Activated CD4-positive, alpha-beta T cell treated with anti-CD3 and anti-CD28 coated beads, Interleukin-2, Interleukin-4, amounts not matched to agents 100 ng/mL and 50 ng/mL, durations not matched to agents 16 hours and 8 hours (primary cell): ENCODE measurements at places on chromosomes 4 and X.

GRCh38 chr4:170476351-170476750 lies 386.6 kb upstream of the AADAT start:
- DNase-seq: no peak

GRCh38 chr4:133152831-133153481 lies 3.9 kb downstream of the PCDH10 start:
- no peak for DNase-seq

DNA sequence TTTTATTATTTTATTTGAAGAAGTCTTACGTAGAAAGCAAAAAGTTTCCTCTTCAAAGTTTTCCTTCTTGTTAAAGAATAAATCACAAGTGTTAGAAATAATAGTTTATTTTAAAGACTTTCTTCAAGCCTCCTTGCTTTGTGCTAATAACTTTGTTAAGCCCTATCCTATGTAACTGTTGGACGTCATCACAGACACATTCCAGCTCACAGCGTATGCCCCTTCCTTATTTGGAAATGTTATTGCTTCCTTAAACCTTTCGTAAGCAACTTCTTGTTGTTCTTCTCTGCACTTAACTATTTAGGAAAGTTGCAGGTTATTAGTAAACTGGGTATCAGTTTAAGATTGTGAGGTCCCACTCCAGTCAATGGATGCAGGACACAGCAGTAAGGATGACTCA lies 7.6 kb upstream of the SRD5A3 start:
- DNase-seq: no peak

- no peak for DNase-seq
Measured at GRCh38 chr4:165378398-165378744, 437 bp upstream of the CPE start.

- no peak for DNase-seq
Measured at GRCh38 chr4:4308800-4309441, 18.9 kb downstream of the ZBTB49 start.

DNA sequence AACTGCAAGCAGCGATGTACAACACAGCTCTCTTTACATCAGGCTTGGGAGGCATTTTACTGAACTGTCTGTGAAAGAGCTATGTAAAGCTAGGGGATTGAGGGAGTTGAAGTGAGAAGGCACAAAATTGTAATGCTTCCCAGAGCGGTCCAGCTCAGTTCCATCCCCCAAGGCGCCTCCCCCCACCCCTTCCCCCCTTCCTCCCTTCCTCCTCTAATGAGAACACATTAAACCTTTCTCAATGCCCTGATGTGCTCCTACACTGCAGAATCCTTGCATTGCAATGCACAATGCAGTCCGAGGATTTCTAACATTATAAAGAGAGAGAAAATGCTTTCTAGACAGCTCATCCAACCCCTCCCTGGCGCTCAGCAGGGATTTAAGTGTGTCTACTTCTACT lies 73.9 kb downstream of the CXXC4 start:
- DNase-seq: no peak

- DNase-seq: no peak
Measured at GRCh38 chr4:188008377-188008776, 12.8 kb downstream of the ZFP42 start.

GRCh38 chr4:164621886-164622521 lies 131.9 kb upstream of the SMIM31 start:
- no peak for DNase-seq

DNA sequence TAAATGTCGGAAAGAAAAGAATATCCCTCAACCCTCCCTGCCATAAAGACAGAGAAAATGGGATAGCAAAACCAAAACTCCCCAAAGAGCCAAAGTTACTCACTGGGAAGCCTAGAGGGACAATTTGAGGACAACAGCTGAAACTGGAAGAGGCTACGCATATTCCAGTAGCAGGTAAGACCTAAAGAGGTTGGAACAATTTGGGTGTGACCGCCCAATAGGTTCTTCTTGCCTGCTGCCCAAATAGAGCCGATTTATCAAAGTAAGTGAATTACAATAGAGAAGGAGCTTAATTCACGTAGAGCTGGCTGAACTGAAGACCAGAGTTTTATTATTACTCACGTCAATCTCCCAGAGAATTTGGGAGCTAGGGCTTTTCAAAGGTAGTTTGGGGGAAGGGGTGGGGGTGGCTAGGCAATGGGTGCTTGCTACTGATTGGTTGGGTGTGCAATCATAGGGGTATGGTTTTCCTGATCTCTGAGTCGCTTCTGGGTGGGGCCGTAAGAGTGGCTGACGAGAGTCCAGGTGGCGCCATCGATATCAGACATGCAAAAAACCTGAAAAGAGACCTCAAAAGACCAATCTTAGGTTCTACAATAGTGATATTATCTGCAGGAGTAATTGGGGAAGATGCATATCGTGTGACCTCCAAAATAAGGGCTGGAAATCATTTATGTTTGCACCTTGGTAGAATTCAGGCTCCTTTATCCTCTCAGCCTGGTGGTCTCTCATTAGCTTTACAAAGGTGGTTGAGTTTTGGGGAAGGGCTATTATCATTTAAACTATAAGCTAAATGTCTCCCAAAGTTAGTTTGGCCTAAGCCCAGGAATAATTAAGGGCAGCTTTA lies 39.0 kb upstream of the SLC7A3 start:
- DNase-seq: no peak

- DNase-seq: peak; percentile 36
Measured at GRCh38 chr4:79917246-79917645, 155.8 kb downstream of the ANTXR2 start.

DNA sequence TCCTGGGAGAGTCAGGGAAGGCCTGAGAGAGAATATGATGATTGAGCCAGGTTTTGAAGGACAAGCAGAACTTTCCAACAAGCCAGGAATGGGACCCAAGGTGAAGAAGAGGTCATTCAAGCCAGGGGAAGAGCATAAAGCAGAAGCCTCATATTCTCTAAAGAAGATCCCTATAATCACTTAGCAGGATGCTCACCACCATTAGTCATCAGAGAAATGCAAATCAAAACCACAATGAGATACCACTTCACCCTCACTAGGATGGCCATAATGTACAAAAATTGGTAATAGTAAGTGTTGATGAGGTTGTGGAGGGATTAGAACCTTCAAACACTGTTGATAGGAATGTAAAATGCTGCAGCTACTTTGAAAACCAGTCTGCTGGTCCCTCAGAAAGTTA lies 20.5 kb upstream of the SUPT20HL1 start:
- DNase-seq: no peak

GRCh38 chr4:107778784-107779530 lies 45.8 kb upstream of the SGMS2 start:
- no peak for DNase-seq

GRCh38 chr4:66266035-66266434 lies 595.7 kb upstream of the EPHA5 start:
- DNase-seq: no peak

DNA sequence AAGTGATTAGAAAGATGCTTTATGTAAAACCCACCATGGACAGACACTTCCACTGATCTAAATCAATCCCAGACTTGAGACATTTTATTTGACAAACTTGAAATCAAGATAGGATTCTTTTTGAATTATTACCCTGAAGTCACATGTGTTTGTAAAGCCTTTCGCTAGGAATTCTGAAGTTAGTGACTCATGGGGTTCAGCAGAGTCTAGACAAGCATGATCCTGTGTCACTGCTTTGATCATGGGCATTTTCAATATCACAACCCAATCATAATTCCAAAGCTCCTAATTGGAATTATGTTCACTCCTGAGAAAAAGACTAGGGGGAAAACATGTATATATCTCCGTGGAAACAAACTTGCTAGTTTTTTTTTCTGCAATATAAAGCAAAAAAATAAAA lies 67.5 kb upstream of the BMP3 start:
- no peak for DNase-seq

DNA sequence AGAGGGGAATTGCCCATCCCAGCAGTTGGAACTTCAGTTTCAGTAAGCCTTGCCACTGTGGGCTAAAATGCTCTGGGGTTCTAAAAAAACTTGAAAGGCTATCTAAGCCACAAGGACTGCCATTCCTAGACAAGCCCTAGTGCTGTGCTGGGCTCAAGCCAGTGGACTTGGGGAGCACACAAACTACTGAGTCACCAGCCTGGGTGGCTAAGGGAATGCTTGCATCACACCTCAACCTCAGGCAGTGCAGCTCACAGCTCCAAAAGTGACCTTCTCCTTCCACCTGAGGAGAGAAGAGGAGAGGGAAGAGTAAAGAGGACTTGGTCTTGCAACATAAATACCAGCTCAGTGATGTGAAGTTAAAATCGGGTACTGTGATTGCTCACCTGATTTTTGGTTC lies 116.7 kb upstream of the GLRA2 start:
- no peak for DNase-seq

DNA sequence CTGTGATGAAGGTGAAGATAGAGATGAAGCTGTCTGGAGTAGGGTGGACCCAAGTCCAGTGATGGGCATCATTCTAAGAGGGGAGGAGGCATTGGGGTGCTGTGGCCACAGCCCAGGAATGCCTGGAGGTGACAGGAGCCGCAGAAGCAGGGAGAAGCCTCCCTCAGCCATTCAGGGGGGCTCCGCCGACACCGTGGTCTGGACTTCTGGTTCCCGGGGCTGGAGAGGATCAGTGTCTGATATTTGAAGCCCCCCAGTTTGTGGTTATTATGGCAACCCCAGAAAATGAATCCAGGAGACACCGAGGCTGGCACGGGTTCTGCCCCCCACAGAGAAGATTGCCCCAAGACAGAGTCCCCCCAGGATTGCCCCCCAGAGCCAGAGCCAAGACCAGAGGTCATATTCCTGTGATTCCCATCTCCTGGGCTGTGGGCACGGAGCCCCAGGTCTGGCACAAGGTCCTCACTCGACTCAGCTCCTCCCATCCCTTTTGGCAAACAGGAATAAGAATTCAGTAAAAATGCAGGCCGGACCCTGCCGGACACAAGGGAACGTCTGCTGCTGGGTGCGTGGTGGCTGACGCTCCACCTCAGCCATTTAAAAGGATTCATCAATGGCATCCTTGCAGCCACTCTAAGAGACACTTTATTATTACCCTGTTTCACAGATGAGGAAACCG lies 116.6 kb downstream of the CPZ start:
- no peak for DNase-seq

DNA sequence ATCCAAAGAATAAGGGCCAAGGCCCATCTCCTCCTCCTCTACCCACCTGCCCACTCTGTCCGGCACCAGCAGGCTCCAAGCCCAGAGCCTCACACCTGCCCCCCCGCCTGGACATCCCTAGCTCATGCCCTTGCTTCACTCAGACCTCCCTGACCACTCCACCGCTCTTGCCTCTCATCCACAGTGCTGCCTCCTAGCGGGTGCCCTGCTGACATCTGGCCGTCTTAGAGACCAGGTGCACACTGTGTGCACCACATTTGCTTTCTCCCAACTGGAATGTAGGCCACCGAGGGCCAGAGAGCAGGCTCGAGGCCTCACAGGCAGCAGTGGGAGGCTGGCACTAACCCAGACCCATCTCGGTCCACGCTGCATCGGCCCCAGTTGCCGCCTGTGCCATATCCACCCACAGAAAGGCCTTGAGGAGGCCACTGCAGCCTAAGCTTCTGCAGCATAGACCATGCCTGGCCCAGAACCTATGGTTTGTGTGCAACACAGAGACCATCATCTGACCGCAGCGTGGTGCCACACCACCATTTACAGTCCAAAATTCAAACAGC lies 13.5 kb downstream of the LETM1 start:
- DNase-seq: no peak

DNA sequence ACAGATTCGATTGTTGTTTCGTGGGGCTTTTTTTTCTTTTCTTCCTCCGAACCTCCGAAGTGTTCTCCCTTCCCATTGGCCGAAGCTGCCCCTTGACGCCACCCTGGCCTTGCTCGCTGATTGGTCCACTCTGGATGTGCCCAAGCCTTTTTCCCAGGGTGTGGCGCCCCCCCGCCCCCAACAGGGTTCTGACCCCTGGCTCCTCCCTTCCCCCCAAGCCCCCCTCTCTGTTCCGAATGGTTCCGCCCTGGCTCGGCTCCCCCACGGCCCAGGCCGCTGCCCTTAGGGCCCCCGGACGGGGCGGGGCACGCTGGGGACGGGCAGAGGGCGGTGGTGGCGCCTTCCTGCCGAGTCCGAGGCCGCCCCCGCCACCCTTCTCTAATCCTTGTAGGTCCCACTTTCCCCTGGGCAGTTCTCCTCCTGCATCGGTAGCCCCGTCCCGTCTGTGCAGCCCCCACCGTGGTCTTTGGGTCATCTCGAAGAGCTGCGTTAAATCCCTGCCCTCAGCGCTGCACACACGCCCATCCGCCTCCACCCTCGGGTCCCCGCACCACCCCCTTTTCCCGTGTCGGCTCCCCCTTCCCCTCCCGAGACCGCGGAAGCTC lies 25.5 kb downstream of the UTP14A start:
- peak; percentile 66 for DNase-seq

GRCh38 chr4:961351-962230 lies 11.8 kb downstream of the DGKQ start:
- DNase-seq: no peak

DNA sequence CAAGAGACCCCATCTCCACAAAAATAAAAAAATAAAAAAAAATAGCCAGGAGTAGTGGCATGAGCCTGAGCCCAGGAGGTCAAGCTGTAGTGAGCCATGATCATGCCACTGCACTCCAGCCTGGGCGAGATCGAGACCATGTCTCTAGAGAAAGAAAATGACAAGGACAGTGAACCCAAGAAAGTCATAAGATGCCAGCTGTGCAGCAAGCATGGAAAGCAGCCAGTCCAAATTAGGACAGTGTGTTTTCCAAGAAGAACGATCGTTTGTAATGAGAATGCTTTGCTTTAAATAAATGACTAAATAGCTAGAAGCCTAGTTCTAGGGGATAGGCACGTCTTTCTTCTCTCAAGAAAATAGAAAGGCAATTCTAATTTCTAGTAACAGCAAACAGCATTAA lies 58.4 kb upstream of the MSANTD1 start:
- no peak for DNase-seq

DNA sequence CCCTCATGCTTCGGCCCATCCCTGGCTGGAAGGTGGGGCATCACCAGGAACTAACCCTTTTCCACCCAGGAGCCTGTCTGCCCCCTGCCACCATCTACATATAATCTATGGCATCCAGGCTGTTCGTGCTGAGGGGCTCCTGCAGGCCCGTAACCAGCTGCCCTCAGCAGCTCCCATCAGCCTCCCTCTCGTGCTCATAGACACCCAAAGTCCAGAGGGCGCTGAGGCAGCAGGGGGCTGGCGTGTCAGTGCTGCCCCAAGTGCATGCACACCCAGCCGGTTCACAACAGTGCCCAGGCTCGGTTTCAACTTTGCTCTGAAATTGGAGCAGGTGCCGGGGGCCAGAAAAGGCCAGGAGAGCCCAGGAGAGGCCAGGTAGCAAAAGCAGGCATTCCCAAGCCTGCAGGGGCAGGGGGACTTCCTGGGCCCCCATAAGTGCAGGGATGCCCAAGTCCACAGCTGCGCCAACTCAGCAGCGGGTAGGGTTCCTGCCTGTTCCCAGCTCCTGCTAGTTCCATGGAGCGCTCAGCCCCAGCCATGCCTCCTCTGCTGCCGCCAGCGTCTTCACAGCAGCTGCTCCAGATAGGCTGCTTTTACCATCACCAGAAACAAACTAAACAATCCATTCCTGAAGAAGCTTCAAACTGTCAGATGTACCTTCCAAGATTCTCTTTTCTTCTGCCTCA lies 558.2 kb upstream of the GNPDA2 start:
- no peak for DNase-seq

DNA sequence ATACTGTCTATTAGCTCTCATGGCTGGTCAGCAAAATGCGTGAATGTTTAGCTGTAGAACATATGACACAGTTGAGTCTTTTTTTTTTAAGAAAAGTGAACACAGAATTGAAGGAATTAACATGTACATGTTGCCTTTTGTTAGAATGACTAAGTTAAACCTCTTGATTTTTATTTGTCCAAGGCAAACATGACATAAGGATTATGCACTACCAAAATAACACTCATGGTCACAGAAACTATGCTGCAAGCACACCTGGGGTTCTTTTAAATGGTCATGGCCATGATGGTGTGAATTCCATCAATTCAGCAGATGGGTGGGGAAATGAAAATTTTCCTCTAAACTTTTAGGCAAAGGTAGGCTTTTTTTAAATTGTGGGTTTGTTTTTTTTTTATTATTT lies 80.1 kb upstream of the CXCL13 start:
- DNase-seq: no peak
